ENCODE measurements at places on chromosomes 7 and 10.

- DNase-seq: peak; percentile 80
These were observed 2.0 kb downstream of the ZNF503 start for GRCh38 chr10:75399461-75400162.

GRCh38 chr10:86252079-86252478, 114.5 kb downstream of the GRID1 start:
- DNase-seq: no peak

DNA sequence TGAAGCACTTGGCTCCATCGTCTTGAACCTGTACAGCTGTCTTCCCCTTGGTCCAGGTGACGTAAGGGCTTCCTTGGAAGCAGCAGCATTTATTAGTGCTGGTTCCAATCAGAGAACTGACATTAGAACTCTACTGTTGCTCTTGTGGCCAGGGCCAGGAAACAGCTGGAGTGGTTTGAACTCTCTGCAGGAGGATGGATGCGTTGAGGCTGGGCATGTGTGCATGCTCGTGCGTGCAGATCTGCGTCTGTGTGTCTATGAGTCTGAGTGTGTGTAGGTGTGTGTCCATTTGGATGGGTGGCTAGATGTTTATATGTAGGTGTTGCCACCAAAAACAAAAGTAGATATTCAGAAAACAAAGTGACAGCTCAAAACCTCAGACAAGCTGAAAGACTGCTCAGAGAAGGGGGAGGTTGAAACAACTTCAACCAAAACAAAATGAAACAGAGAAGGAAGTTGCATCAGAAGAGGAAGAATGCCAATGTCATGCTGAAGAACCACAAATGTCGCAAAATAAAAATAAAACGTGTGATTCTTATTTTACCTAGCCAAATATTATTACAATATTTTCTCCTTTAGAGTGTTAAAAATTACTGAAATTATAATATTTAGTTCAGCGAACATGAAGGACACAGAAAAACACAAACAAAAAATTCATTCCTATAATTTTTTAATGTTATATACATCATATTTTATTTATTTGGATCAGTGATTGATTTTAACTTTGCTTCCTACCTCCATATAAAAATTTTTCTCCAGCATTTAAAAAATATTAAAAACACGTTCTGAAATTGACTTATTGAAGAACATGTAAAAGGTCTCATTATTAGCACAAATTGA, 96.1 kb upstream of the MKLN1 start:
- DNase-seq: peak; percentile 61

GRCh38 chr7:28723336-28723735, 234.8 kb downstream of the TRIL start:
- no peak for DNase-seq

- peak; percentile 52 for DNase-seq
These were observed 63.4 kb upstream of the PLA2G12B start for GRCh38 chr10:73017955-73018480.
